ELR (cell line): ENCODE measurements at places on chromosomes 3 and 15.

DNA sequence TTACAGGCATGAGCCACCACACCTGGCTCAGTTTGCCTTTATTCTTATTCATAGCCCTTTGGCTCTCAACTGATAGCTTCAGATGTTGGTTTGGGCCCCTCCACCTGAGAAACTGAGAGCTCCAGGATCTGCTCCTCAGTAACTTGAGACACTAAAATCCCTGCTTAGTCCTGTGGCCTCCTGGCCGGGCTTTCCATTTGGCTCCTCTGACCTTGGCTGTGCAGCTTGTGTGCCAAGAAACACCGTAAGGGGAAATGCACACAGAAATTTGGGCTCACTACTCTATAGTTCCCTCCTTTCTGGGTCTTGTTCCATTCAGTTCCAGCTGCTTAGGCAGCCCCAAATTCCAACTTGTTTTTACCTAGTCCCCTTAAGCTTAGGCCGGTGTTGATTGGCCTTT lies 24.9 kb downstream of the NIPA2 start:
- no peak for DNase-seq

GRCh38 chr3:175287361-175287963 lies 428.3 kb downstream of the NAALADL2 start:
- no peak for DNase-seq

- no peak for DNase-seq
Measured at GRCh38 chr3:117754841-117755240, 1045.3 kb downstream of the TUSC7 start.

GRCh38 chr3:178300441-178300959 lies 235.7 kb upstream of the KCNMB2 start:
- no peak for DNase-seq

DNA sequence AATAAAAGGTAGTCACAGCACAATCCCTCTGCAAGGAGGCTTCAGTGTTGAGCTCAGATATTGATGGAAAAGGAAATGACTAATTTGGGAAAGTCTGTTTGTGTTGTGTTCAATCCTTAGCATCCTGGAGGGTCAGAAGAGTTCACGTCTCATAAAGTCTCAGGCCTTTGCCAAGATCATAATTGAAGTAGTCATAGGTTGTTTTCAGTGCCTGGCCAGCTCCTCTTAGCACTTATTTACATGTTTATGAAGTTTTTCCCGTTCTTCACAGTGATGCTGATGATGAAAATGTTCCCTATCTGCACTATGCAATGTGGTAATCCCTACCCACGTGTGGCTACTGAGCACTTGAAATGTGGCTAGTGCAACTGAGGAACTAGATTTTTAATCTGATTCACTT lies 61.6 kb upstream of the TGFBR2 start:
- peak; percentile 95 for DNase-seq

DNA sequence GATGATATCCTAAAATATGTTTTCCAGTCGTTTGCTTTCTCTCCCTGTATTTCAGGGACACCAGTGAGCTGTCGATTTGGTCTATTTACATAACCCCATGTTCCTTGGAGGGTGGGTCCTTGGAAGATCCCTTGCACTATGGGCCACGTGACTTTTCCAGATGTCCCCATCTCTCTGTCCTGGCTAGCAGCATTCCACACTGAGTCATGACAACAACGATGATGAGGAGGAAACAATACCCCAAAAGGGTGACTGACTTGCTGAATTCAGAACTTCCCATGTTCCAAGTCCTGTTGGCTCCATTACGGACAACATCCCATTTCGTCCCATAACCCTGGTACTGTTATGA lies 134.3 kb downstream of the NSMCE3 start:
- DNase-seq = peak; percentile 10

- peak; percentile 13 for DNase-seq
Measured at GRCh38 chr15:90807074-90807785, 61.2 kb upstream of the FURIN start.

DNA sequence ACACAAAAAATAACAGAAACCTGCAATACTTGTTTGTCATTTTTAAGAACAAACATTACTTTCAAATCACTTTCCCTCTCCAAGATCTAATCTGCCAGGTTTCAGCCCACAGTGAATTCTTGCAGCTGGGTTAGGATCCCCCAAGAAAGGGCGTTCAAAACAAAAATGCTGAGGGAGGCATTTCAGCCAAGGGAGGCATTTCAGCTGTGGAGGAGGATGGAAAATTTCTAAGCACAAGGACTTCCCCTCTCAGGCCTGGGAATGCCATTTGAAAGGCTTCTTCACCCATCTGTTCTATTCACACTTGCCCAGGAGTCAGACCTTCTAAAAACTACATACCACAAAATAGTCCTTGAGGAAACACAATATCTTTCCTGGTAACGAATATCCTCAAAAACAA lies 69.1 kb downstream of the P3H2 start:
- no peak for DNase-seq

DNA sequence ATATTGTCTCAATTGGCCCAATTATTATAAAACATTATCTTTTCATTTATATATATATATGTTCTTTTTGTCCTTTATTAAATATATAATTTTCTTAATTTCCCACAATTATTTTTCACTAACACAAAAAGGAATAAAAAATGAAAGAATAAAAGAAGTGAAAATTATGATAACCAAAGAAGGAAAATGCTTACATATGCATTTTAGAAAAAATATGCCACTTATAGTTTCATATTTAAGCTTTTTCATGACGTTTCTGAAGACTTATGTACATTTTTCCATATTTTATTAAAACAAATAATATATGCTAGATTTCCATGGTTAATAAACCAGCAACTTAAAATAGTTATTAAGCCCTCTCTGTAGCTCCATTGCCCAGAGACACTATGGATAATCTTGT lies 34.9 kb upstream of the ARHGEF26 start:
- no peak for DNase-seq

DNA sequence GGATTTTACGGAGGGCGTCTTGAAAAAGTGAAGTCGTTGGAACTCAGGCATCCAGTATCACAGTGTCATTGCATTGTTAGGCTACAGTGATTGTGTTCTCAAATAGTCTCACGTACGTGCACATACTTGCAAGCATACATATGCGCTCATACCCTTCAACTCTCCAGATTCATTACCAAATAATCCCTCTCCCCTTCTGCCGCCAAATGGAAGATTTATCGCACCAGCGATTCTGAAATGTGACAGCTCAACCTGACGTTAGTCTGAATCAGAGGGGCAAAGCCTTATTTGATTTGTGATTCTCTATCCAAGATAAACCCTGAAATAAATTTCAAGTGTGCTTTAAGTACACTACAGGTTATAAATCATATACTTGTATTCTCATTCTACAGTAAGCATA lies 119.4 kb downstream of the GADL1 start:
- no peak for DNase-seq

- no peak for DNase-seq
Measured at GRCh38 chr3:31241533-31241932, 291.2 kb upstream of the STT3B start.

DNA sequence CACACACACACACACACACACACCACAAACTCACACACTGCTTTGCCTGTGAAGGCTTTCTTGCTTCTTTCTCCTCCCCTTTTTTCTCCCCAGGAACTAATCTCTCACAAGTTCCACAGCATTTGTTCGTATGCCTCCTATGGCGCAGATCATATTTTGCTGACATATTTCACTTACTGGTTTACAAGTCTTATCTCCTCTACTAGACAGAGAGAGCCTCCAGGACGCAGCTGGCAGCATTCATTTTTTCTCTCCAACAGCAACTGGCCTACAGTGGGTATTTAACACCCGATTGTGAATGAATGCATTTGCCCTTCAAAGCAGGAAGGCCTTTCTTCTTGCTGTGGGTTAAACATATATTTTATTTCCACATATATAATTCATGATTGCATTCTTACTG lies 47.0 kb upstream of the DLG1 start:
- DNase-seq = no peak

DNA sequence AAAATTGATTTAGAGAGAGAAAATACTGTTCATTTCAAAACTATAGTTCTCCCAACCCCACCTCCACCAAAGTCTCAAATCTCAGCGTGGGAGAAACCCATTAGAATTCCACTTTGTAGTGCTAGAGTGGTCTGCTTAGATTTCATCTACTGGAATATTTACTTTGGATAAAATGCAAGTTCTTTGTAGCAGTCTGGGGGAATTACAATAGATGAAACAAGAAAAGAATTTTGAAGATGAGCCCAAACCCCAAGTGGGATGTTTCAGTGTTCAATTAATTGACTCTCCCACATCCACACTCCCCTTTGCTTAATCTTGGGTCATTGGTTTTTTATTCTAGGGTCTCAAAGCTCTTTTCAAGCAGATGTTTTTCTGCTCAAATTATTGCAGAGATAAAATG lies 97.8 kb downstream of the RPL22L1 start:
- no peak for DNase-seq

DNA sequence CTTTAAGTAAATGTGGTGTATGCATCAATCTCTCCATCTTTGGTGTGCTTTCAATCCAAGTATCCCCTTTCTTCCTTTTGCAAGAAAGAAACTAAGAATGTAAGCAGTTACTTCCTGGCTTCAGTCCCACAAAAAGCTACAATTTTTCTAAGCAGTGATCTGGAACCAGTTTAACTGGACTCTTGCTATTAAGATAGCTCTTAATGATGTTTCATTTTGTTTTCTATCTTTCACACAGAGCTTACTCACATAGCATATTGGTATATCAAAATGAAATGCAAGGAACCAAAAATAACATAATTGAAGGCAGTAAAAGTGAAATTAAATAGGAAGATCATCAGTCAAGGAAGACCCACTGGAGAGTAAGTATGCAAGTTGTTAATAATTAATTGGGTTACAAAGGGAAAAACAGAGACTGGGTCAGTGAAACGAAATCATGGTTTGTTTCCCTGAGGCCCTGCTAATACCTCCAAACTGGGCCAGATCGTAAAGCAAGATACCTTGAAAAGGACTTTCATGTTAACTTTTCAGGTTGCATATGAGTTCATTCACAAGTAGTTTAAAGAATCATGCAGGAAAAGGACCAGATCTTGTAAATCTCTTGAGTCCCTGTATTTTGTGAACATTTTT lies 41.9 kb downstream of the GPR160 start:
- no peak for DNase-seq

- no peak for DNase-seq
Measured at GRCh38 chr3:186427627-186428281, 65.7 kb upstream of the DGKG start.

DNA sequence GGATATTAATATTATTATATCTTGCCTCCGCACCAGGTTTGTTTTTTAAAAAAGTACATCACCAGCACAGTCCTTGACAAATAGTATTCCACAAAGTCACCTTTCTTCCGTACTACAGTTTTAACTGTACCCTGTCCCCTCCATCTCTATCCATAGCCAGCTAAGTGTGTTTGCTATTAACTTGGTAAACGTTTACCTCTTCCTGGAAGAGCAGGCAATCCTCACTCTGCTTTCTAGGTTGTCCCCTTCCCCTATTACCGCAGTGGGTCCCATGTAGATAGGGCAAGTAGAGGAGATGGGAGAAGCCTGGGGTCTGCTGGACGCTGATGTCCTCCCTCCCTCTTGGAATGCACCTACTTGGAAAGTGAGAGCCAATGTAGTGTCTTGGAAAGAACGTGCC lies 83.9 kb upstream of the ETV5 start:
- no peak for DNase-seq

DNA sequence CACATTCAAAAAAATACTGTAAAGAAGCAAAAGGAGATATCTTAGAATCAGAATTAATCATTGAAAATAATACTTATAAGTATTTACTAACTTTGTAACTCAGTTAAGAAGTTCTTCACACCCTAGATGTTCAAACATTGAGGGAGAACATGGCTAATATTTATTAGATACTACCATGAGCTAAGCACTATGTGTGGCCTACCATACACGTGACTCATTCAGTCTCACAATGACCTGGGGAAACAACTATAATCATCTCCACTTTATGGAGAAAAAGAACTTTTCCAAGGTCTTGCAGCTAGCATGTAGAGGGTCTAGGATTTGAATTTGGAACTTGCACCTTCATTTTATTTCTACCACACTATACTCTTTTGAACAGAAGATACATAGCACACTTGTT lies 361.9 kb upstream of the CFAP20DC start:
- no peak for DNase-seq
